ENCODE measurements at places on chromosomes 3 and 15.

- DNase-seq, result no peak
Measured at GRCh38 chr3:102329066-102329465, 105.7 kb upstream of the ZPLD1 start.

DNA sequence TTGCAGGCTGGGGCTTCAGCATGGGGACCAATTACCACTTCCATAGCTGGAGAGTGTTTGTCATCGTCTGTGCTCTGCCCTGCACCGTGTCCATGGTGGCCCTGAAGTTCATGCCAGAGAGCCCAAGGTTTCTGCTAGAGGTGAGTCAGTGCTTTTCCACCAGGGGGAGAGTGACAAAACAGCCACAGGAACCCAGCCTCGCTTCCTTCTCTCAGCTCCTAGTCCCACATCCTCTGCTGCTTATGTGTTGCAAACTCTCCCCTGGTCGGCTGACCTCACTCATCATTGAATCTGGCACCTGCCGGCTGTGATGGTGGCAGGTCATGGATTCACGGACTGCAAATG lies 158.3 kb downstream of the SV2B start:
- DNase-seq, result no peak

DNA sequence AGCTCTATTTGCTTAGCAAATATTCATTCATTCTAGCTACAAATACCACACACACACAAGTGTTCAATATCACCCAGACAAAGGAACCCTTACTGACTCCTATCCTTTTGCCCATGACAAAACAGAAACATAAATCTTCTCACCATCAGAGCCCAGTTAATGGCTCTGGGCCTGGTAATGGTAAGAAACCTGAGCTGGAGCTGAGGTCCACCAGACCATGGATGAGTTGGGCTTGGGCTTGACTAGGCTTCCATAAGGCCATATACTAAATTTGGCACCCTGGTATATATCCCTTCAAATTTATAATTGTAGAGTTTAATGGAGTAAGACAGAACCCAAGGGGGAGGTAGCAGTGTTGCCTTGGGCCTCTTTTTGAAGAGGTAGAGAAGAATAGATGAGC lies 29.4 kb downstream of the GPR176 start:
- DNase-seq, result no peak

DNA sequence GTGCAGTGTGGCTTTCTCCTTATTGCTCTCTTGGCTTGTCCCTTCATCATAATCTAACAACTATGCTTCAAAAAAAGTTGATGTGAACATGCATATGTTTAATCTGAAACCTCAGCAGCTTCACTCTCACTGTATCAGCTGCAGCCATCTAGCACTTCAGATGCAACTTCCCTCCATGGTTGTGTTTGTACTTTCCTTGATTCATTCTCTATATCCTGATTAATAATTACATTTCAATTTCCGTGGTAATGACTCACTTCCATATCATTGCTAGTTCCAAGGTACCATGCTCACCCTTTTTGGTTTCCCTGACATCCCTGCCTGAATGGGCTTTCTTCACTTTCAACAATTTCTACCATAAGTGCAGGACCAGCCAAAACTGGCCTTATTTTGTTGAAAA lies 51.2 kb downstream of the MDFIC2 start:
- no peak for DNase-seq

- DNase-seq, result no peak
Measured at GRCh38 chr3:187334904-187335303, 33.3 kb upstream of the RTP4 start.

GRCh38 chr3:107581230-107581629 lies 58.5 kb downstream of the BBX start:
- no peak for DNase-seq

- DNase-seq, result no peak
Measured at GRCh38 chr3:137330246-137330645, 372.5 kb downstream of the IL20RB start.

- no peak for DNase-seq
Measured at GRCh38 chr3:46102059-46102779, 74.9 kb upstream of the XCR1 start.

GRCh38 chr3:182843478-182843877 lies 50.2 kb downstream of the ATP11B start:
- no peak for DNase-seq

Data from pancreas (tissue), 10 donors.